Neural cell (in vitro differentiated cells): ENCODE measurements at places on chromosomes 16 and 17. TPM values are rescaled to one million over a fixed set of nuclear protein-coding genes. Genes with fewer than 3 reads are reported as not detected.

The PYY gene
- polyA plus RNA-seq: not detected in 2 replicates

The VMO1 gene
- polyA plus RNA-seq: 1.6 TPM in 1 of 2 replicates, not detected in the other

The NACA2 gene
- polyA plus RNA-seq: not detected in 2 replicates

The RASL10B gene
- polyA plus RNA-seq: 10.7 and 11.3 TPM in 2 replicates

The NTN3 gene
- 1.2 and 2.4 TPM in 2 replicates for polyA plus RNA-seq

The ZP2 gene
- not detected in 2 replicates for polyA plus RNA-seq

The MRPL28 gene
- polyA plus RNA-seq: 134 and 182 TPM in 2 replicates

The CMTM2 gene
- 0.25 TPM in 1 of 2 replicates, not detected in the other for polyA plus RNA-seq

The CA5A gene
- polyA plus RNA-seq: not detected in 2 replicates

The HBQ1 gene
- polyA plus RNA-seq: 3.9 and 4.5 TPM in 2 replicates

The PIK3R6 gene
- not detected in 2 replicates for polyA plus RNA-seq

The MT1E gene
- not detected in 2 replicates for polyA plus RNA-seq

The LRRC75A gene
- 0.20 and 0.53 TPM in 2 replicates for polyA plus RNA-seq

The KRTAP16-1 gene
- polyA plus RNA-seq: not detected in 2 replicates

The CCL5 gene
- not detected in 2 replicates for polyA plus RNA-seq

The CDRT15 gene
- polyA plus RNA-seq: not detected in 2 replicates

The MEOX1 gene
- polyA plus RNA-seq: 0.50 TPM in 1 of 2 replicates, not detected in the other

The TMEM88 gene
- 4.2 and 6.7 TPM in 2 replicates for polyA plus RNA-seq

The SPAG7 gene
- 66.4 and 67.7 TPM in 2 replicates for polyA plus RNA-seq

The MYADML2 gene
- 1.1 and 1.2 TPM in 2 replicates for polyA plus RNA-seq

The NPIPA3 gene
- polyA plus RNA-seq: 3.3 and 3.4 TPM in 2 replicates

The KRT28 gene
- not detected in 2 replicates for polyA plus RNA-seq

The ADAD2 gene
- polyA plus RNA-seq: not detected in 2 replicates

The ASGR1 gene
- 75.6 and 80.2 TPM in 2 replicates for polyA plus RNA-seq

The ZG16B gene
- polyA plus RNA-seq: not detected in 2 replicates

The GRIN2A gene
- polyA plus RNA-seq: 0.11 and 0.14 TPM in 2 replicates

The OTOP2 gene
- not detected in 2 replicates for polyA plus RNA-seq

The ENPP7 gene
- polyA plus RNA-seq: not detected in 2 replicates

The ANKRD40CL gene
- not detected in 2 replicates for polyA plus RNA-seq

The ACD gene
- polyA plus RNA-seq: 98.6 and 108 TPM in 2 replicates

The G6PC1 gene
- polyA plus RNA-seq: not detected in 2 replicates

The CLEC19A gene
- polyA plus RNA-seq: not detected in 2 replicates

The ROGDI gene
- polyA plus RNA-seq: 203 and 241 TPM in 2 replicates

The ZNF287 gene
- polyA plus RNA-seq: 12.6 and 13.1 TPM in 2 replicates

The WNT9B gene
- not detected in 2 replicates for polyA plus RNA-seq

The ZNF597 gene
- polyA plus RNA-seq: 1.8 and 2.0 TPM in 2 replicates

The SLC35G6 gene
- polyA plus RNA-seq: not detected in 2 replicates

The TLCD1 gene
- polyA plus RNA-seq: not detected in 2 replicates

The SAMD14 gene
- 105 and 128 TPM in 2 replicates for polyA plus RNA-seq

The CSF3 gene
- 0.32 TPM in 1 of 2 replicates, not detected in the other for polyA plus RNA-seq

The SLC9A5 gene
- 1.6 and 1.8 TPM in 2 replicates for polyA plus RNA-seq

The OGFOD1 gene
- polyA plus RNA-seq: 35.6 and 36.3 TPM in 2 replicates

The KCNG4 gene
- not detected in 2 replicates for polyA plus RNA-seq
